CD14-positive monocyte (primary cell): ENCODE measurements at places on chromosomes 13 and 19. TPM values are rescaled to one million over a fixed set of nuclear protein-coding genes. Genes with fewer than 3 reads are reported as not detected.
A peak's percentile ranks its signal among the peaks of the same experiment; 100 is the strongest.

PSG6 gene
- not detected in 2 replicates for polyA plus RNA-seq

SYNE4 gene
- polyA plus RNA-seq = not detected

SMIM44 gene
- not detected for polyA plus RNA-seq

NCR1 gene
- polyA plus RNA-seq = 0.20 and 0.46 TPM in 2 replicates

PINLYP gene
- polyA plus RNA-seq = 1.3 TPM

FOXO1 gene
- 11.3 TPM for polyA plus RNA-seq

C1QTNF9B gene
- not detected for polyA plus RNA-seq

URAD gene
- polyA plus RNA-seq = 0.12 TPM in 1 of 2 replicates, not detected in the other

ZNF99 gene
- not detected in 2 replicates for polyA plus RNA-seq

- no peak for DNase-seq
- H3K27ac ChIP-seq = no peak overlapping the region
- no peaks in the 10 kb centered on the region for H3K36me3 ChIP-seq
Observed at GRCh38 chr13:112443191-112443994, 67.2 kb downstream of the SPACA7 start.

DNA sequence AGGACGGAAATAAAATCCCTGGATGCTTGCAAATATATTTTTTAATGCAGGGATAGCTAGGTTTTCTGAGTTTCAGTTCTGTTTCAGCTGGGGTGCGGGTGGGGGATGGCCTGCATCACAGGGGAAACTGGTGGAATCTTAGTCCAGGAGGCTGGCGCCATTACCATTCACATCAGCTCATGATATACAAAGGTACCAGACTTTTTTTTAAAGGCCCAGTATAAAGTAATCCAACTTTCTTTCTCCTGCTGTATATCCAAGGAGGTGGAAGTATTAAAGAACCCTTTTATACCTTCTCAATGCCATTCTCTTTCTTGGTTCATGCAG lies 343.8 kb downstream of the KCNRG start:
- H3K36me3 ChIP-seq = no peaks in the 10 kb centered on the region
- no peak overlapping the region for H3K4me3 ChIP-seq
- peaks cover 10% of the 10 kb centered on the region for H3K4me1 ChIP-seq
- no peak for DNase-seq
- H3K27ac ChIP-seq = no peak overlapping the region
- H3K27me3 ChIP-seq = no peaks in the 10 kb centered on the region

GRCh38 chr13:72726726-72727416 lies 558 bp downstream of the MZT1 start:
- H3K4me3 ChIP-seq = peak overlapping the region; percentile 97
- no peaks in the 10 kb centered on the region for H3K27me3 ChIP-seq
- peak; percentile 43 for DNase-seq
- peaks cover 5% of the 10 kb centered on the region for H3K36me3 ChIP-seq
- peaks cover 19% of the 10 kb centered on the region for H3K4me1 ChIP-seq

DNA sequence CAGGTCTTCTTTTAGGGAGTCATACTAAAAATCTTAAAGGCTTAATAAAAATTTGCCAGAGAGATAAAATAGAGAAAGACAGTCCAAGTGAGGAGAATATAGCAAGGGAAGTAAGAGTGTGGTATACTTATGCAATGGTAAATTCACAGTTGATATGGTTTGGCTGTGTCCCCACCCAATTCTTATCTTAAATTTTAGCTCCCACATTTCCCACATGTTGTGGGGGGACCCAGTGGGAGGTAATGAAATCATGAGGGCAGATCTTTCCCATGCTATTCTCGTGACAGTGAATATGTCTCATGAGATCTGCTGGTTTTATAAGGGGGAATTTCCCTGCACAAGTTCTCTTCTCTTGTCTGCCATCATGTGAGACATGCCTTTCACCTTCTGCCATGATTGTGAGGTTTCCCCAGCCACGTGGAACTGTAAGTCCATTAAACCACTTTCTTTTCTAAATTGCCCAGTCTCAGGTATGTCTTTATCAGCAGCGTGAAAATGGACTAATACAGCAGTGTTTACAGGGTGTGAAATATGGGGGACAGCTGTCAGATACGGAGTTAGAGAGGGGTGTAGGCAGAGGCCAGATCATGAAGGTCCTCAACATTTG lies 115.4 kb downstream of the UGGT2 start:
- no peak overlapping the region for H3K27ac ChIP-seq
- no peak overlapping the region for H3K4me3 ChIP-seq
- H3K27me3 ChIP-seq = no peaks in the 10 kb centered on the region
- peaks cover 49% of the 10 kb centered on the region for H3K36me3 ChIP-seq
- no peaks in the 10 kb centered on the region for H3K4me1 ChIP-seq
- no peak for DNase-seq

DNA sequence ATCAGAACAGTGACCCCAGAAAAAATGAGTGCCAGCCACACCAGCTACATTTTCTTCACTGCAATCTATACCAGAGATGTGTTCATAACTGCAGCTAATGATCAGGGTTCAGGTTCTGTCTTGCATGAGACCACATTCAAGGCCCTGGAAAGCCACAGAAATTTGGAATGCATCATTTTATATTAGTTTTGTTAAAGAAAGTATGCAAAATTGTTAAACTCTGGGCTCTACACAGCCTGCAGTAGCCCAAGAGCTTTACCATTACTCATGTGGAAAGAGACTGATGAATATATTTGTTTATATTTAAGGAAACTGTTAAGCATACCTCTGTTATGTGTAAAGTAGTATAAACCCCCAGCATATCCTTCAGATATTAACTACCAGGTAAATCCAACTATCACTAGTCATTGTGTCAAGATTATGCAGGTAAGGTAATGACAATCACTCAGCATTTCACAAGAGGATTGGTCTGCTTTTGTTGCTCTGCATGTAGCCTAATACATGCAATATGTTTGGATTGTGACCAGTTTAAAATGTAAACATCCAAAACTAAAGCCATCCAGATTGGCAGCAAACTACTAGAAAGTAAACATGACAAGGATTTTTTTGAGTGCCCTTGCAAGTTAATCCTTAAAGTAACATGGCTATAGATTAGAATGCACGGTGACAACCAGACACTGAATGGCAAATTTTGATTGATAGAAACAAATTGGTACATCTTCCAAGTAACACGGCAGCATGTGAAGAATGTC lies 429.1 kb upstream of the ARGLU1 start:
- no peaks in the 10 kb centered on the region for H3K36me3 ChIP-seq
- H3K4me3 ChIP-seq = no peak overlapping the region
- H3K27ac ChIP-seq = no peak overlapping the region
- no peaks in the 10 kb centered on the region for H3K4me1 ChIP-seq

DNA sequence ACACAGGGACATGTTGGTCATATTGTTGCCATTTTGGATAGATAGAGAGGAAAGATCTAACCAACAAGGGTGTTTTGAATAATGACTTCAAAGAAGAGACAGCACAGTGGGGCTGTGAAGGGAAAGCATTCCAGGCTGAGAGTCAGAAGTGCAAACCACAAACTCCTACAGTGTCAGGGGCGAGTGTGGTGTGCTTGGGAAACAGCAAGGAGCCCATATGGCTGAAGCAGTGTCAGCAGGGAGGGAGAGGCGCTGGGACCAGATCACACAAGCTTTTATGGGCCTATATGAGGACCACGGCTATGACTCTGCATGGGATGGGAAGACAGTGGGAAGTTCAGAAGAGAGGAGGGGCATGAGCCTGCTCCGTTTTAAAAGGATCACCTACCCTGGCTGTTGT lies 166.4 kb downstream of the MYO16 start:
- DNase-seq = no peak
- no peak overlapping the region for H3K27ac ChIP-seq
- H3K4me3 ChIP-seq = no peak overlapping the region

GRCh38 chr13:31224963-31225559 lies 25.3 kb downstream of the B3GLCT start:
- H3K27me3 ChIP-seq = no peaks in the 10 kb centered on the region
- DNase-seq = no peak
- H3K36me3 ChIP-seq = no peaks in the 10 kb centered on the region
- H3K4me1 ChIP-seq = no peaks in the 10 kb centered on the region

- DNase-seq = no peak
- H3K4me1 ChIP-seq = no peaks in the 10 kb centered on the region
- no peaks in the 10 kb centered on the region for H3K36me3 ChIP-seq
- no peaks in the 10 kb centered on the region for H3K27me3 ChIP-seq
Observed at GRCh38 chr13:85019121-85019520, 780.1 kb downstream of the SLITRK6 start.

DNA sequence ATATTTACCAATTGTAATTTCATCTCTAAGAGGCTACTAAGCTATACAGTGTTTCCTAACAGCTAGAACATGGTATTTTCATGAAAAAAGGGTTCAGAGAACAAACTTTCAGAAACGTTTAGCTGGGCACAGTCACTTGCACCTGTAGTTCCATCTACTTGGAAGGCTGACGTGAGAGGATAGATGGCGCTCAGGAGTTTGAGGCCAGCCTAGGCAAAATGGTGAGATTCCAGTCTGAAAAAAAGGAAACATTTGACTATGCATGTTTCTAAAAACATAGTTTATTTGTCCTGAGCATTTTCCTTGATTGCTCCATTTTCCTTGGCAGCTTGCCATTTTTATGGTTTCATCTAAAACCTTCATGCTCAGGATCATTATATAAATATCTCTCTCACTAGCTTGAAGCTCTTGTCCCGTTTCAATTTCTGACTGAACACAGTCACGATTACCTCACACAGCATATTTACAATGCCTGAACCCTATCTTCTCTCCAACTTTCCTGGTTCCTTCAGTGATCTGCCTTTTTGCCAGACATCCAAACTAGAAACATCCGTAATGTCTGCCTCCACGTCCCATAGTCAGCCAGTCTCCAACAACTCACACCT lies 200.8 kb downstream of the RGCC start:
- H3K36me3 ChIP-seq = no peaks in the 10 kb centered on the region
- no peak overlapping the region for H3K27ac ChIP-seq
- peaks cover 18% of the 10 kb centered on the region for H3K4me1 ChIP-seq
- no peak for DNase-seq
- no peak overlapping the region for H3K4me3 ChIP-seq
- H3K27me3 ChIP-seq = no peaks in the 10 kb centered on the region

GRCh38 chr13:41222259-41222852 lies 28.0 kb upstream of the KBTBD7 start:
- peak; percentile 51 for DNase-seq
- H3K27ac ChIP-seq = no peak overlapping the region
- H3K4me1 ChIP-seq = no peaks in the 10 kb centered on the region
- H3K27me3 ChIP-seq = no peaks in the 10 kb centered on the region

GRCh38 chr13:111584101-111584672 lies 263.7 kb downstream of the TEX29 start:
- H3K4me3 ChIP-seq = no peak overlapping the region
- no peaks in the 10 kb centered on the region for H3K4me1 ChIP-seq
- DNase-seq = no peak
- no peaks in the 10 kb centered on the region for H3K27me3 ChIP-seq
- H3K27ac ChIP-seq = no peak overlapping the region

DNA sequence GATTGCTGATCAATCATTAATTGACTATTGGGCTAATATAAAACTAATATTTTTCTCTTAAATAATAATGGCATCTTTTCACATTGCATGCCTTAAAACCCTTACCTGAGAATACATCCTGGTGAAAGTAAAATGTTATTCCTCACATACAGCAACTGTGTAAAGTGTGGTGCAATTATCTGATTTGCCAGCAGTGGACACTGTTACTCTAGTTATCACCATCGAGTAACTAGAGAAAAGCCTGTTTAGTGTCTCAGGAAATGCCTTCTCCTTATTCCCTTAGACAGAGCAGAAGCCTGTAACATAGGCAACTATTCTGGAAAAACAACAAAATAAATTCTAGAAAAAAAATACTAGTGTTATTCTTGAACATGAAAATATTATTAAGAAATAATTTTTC lies 459.8 kb downstream of the FGF14 start:
- H3K36me3 ChIP-seq = no peaks in the 10 kb centered on the region
- no peak overlapping the region for H3K4me3 ChIP-seq
- H3K27ac ChIP-seq = no peak overlapping the region
- DNase-seq = no peak
- H3K4me1 ChIP-seq = no peaks in the 10 kb centered on the region

DNA sequence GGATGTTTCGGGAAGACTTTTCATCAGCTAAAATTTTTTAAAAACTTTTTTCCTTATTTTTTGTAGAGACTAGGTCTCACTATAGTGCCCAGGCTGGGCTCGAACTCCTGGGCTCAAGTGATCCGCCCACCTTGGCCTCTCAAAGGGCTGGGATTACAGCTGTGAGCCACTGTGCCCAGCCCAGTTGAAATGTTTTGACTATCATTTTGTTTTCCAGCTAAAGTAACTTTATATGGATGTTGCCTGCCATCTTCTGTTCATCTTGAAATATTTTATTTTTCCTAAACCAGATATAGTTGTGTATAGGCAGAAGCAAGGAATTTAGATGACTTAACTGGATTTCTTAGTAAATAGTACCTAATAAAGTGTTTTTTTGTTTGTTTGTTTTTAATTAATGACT lies 7.0 kb downstream of the CAB39L start:
- DNase-seq = peak; percentile 5
- H3K4me1 ChIP-seq = no peaks in the 10 kb centered on the region
- H3K27ac ChIP-seq = no peak overlapping the region

GRCh38 chr19:46731584-46731983 lies 14.3 kb upstream of the FKRP start:
- H3K4me3 ChIP-seq = peak overlapping the region; percentile 18
- peak; percentile 90 for DNase-seq
- peak overlapping the region; percentile 89 for H3K27ac ChIP-seq
- H3K36me3 ChIP-seq = peaks cover 52% of the 10 kb centered on the region
- H3K27me3 ChIP-seq = no peaks in the 10 kb centered on the region
- peaks cover 81% of the 10 kb centered on the region for H3K4me1 ChIP-seq

DNA sequence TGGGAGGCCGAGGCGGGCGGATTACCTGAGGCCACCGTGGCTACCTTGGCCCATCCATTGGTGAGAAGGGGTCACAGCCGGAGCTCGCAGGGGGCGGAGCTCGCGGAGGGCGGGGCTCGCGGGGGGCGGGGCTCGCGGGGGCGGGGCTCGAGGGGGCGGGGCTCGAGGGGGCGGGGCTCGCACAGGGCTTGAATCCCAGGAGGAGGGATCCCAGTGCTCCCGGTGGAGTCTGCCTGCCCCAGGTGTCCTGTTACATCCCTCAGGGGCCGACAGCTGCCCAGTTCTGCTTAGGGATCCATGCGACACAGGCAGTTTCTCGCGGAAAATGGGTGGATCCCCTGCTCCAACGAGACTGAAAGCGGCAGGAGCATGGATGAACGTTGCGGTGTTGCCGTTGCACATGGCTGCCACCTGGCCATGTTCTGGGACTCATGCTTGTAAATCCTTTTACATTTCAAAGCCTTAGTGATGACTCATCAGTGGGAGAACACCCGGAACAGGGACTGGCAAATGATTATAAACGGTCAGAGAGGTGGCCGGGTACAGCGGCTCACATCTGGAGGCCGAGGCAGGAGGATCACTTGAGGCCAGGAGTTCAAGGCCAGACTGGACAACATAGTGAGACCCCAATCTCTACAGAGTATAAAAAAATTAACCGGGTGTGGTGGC lies 25.1 kb downstream of the TMPRSS9 start:
- no peak overlapping the region for H3K27ac ChIP-seq
- no peak for DNase-seq
- H3K4me3 ChIP-seq = no peak overlapping the region
- H3K27me3 ChIP-seq = no peaks in the 10 kb centered on the region
- no peaks in the 10 kb centered on the region for H3K36me3 ChIP-seq

GRCh38 chr19:13152356-13152973 lies 2.3 kb downstream of the IER2 start:
- H3K4me3 ChIP-seq = peak overlapping the region; percentile 90
- peaks cover 42% of the 10 kb centered on the region for H3K4me1 ChIP-seq
- H3K27me3 ChIP-seq = no peaks in the 10 kb centered on the region
- peak overlapping the region; percentile 95 for H3K27ac ChIP-seq
- no peak for DNase-seq
